Lower lobe of right lung (tissue), 2 donors: ENCODE measurements at places on chromosomes 5 and 9. TPM values are rescaled to one million over a fixed set of nuclear protein-coding genes. Genes with fewer than 3 reads are reported as not detected.
A peak's percentile ranks its signal among the peaks of the same experiment; 100 is the strongest.

Gene SDHA
- 89.6 TPM for total RNA-seq

Gene FAM221B
- total RNA-seq: 0.32 TPM

Gene PCDHB14
- 2.1 TPM for total RNA-seq

Gene RGS7BP
- 1.6 TPM for total RNA-seq

Gene HMCN2
- total RNA-seq: 4.7 TPM

Gene GFI1B
- total RNA-seq: 1.1 TPM

DNA sequence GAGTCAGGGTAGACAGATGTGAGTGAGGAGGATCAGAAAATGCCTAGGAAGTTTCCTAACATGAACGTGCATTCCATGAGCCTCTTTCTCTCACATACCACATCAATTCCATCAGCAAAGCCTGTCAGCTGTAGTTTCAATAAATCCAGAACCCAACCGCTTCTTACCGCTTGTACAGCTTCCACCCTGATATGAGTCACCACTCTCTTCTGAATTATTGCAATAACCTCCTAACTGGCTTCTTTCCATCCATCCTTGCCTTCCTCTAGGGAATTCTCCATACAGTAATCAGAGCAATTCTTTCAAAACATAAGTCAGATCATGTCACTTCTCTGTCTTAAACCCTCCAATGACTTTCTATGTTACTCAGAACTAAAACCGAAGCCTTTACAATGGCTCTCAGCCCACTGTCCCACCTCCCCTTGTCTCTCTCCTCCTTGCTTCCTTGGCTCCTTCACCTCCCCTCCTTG, 8.1 kb upstream of the RAD23B start:
- DNase-seq: no peak

DNA sequence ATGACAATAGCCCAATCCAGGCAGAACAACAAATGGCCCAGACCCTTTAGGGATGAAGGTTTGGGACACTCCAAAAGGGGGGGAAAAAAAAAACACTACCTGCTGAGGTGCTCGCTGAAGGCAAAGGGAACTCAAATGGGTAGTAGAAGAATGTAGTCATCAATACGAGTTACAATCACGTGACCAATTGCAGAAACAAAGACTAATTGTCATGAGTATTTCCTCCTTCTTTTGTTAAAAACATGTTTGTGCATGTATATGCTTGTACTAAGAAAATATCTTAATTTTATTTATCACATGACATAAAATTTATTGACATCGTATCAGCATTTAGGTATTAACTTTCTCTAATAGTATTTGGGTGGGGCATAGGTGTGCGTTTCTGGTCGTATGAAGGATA, 743.5 kb downstream of the DNAH5 start:
- DNase-seq: no peak

GRCh38 chr5:149611326-149611725, 30.0 kb downstream of the ARHGEF37 start:
- no peak for DNase-seq

- DNase-seq: peak; percentile 64
Measured at GRCh38 chr9:37998881-37999587, 70.0 kb downstream of the SHB start.

DNA sequence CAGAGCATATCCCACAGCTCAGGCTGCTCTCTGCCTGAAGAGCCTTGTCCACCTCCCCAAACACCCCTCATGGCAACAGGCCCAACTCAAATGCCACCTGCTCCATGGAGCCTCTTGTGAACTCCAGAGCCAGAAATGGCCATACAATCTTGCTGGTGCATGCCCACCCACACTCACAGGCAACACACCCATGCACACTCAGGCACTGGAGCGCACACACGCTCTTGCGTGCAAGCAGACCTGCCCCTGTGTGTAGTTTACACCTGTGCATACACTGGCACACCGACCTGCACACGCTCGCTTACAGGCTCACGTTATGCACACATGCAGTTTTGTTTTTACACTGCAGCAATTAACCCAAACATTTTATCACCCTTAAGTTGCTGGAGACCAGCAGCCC, 40.0 kb downstream of the HRH2 start:
- no peak for DNase-seq

- DNase-seq: peak; percentile 34
Measured at GRCh38 chr9:134321946-134322741, 4.1 kb upstream of the RXRA start.

DNA sequence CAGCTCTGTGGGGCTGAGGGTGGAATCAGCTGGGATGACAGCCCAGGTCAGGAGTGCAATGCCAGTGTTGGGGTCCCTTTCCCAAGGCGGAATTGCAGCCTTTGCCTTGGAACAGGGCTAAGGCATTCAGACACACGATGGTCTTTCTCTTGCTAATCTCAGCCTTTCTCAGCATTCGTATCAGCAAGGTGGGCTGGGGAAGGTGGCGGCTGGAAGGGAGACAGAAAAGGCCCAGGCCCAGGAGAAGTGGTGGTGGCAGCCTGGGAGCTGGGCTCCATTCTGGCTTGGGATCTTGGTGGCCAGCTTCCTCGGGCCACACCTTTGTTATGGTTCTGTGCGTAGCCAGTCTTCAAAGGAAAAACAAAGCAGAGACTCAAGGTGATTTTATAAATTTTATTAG, 1.1 kb upstream of the ARHGEF28 start:
- no peak for DNase-seq

DNA sequence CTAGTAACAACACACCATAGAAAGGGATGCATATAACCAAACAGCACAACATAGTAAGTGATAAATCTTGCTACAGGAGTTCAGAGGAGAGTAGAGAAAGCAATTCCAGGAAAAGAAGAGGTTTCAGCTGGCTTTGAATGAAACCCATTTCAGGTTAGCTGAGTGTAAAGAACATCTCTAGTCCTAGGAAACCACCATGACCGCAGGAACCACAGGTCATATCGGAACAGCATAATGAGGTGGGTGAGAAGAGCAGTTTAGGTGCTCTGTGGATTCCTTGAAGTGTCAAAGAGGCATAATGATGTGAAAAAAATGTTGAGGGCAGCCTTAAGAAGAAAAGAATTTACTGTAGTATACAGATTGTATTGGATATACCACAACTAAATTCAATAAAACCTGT, 507.5 kb downstream of the MTRR start:
- no peak for DNase-seq

DNA sequence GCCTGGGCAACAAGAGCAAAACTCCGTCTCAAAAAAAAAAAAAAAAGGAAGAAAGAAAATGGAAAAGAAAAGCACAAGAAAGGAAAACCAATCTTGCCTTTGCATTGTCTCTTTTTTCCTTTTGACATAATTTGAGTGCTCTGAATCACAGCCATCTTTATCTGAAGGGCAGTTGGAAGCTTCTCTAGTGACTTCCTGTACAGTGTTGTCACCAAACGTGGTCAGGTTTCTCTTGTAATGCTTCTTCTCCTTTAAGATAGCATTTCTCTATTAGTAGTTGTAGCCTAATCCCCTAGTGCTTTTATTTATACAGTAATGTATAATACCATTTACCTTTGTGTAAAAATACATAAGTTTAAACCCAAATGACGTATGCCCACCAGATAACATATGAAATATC, 18.1 kb downstream of the PRKACG start:
- no peak for DNase-seq

DNA sequence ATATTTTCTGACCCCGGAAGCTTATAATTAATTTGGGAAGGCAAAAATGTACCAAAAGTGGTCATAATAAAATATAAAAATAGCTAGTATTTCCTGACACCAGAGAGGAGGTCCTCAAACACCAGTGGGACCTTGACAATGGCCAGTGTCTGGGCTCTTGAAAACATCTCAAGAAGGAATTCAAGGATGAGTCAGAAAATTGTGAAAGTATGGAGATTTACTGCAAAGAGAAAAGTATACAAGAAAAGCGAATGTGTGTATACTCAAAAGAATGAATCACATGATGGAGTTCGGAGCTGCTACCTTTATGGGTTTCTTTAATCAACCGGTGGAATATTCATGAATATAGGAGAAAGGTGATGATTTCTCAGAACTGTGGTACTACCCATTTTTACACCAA, 1709.0 kb upstream of the WWC1 start:
- no peak for DNase-seq

- no peak for DNase-seq
Measured at GRCh38 chr9:113522858-113523257, 59.3 kb downstream of the RGS3 start.
